Globus pallidus (tissue), 1 donor: ENCODE measurements at places on chromosomes 1 and 21.

- no peak for DNase-seq
Observed at GRCh38 chr1:39735731-39736130, 3.0 kb upstream of the PPIE start.

DNA sequence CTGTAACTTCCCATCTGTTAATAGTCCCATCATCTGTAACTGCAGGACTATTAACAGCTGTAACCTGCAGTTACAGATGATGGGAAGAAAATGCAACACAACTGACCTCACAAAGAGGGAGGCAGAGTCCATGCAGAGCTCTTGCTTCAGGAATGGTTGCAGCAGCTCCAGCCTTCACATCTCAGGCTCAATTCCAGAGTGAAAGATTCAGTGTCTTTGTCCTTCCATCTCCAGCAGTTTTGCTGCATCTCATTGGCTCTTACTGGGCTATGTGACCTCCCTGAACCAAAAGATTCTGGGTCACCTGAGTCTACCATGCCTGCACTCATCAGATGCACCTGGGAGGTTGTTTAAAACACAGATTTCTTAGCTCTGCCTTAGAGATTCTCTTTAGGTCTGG, 686.7 kb downstream of the MATN1 start:
- no peak for DNase-seq

- DNase-seq, result no peak
Observed at GRCh38 chr1:150764617-150765101, 919 bp downstream of the CTSS start.

- no peak for DNase-seq
Observed at GRCh38 chr21:38834725-38835124, 29.0 kb downstream of the ETS2 start.

- no peak for DNase-seq
Observed at GRCh38 chr1:33190701-33191100, 8.9 kb upstream of the TRIM62 start.

- DNase-seq, result no peak
Observed at GRCh38 chr1:31689854-31690253, 14.0 kb downstream of the COL16A1 start.

DNA sequence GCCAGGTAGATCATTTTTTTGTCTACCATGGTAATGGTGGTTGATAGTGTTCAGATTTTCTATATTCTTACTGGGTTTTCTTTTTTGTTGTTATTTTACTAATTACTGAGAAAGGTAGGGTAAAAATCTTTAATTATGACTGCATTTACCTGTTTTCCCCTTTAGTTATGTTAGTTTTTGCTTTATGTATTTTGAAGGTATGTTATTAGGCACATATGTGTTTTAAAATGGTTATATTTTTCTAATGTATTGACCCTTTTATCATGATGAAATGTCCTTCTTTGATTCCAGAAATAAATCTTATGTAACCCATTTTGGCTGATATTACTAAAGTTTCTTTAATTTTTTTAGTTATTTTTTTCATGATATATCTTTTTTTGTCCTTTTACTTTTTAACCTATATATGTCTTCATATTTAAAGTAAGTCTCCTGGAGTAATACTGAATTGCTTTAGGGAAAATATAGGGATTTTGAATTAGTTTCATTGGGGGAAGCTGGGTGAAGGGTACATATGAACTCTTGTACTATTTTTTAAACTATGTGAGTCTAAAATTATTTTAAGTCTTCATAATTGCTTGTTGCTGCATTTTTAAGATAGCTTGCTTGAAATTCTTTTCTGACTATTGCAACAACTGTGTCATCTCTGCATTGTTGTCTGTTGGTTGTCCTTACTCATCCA, 22.4 kb downstream of the SLC35A3 start:
- no peak for DNase-seq

DNA sequence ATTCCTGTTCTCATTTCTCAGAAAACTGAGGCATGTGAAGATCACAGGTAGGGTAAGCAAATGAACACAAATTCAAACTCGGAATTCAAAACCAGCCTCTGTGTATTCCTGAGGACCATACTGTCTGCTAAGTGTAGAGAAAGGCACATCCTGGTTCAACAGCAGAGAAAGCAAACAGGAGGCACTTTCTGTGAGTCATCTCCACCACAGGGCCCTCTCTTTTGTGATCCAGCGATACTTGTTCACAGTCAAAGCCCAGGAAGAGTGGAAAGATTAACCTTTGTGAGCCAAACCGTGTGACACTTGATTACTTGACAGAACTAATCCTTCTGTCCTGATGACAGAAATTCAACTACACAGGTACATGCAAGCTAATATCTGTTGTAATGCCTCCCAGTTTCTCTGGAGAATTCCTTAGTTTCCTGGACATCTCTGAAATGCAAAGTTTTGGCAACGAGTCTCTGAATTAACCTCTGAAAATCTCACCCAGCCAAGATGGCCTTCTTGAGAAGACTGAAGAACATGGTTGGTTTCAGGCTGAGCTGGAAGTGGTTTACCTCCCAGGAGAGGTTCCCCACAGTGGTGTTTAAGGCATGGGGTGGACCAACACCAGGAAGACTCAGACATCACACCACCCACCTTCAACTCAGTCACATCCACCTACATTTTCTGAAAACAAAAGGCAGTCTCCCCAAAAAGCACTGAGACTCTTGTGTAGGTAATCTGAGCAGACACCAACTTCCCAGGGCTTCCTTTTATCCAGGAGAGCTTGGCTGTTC, 98.2 kb upstream of the ERG start:
- no peak for DNase-seq
